KBM-7 (cell line): ENCODE measurements at places on chromosomes 11 and 22.

GRCh38 chr11:2849994-2850770 lies 35.4 kb downstream of the CDKN1C start:
- no peak for DNase-seq

GRCh38 chr11:27084518-27084917 lies 43.9 kb downstream of the BBOX1 start:
- no peak for DNase-seq

DNA sequence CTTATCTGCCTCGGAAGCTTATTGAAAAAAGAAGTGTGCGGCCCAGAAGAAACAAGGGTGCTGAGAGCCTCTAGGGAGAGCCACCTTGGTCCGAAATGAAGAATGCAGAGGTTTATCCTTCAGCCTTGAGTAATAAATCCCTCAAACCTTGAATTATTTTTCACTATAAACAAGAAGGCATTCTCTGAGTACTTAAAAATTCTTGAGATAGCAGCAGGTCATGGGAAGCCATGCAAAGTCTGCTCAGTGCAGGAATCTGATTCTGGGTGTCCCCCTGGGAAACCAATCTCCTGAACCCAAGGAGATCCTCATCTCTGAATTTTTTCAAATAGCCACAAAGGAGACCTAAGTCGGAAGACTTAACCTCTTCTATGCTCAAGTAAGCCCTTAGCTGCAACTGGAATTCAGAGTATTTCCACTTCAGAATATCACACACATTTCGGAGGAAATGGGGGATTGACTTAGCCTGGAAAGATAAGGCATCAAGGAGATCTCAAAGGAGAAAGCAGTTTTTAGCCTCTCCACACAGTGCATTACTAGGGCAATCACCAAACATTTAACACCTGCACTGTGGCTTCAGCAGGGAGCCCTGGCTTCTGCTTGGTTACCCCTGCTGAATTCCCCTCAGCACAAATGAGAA lies 365.0 kb downstream of the ETS1 start:
- DNase-seq: no peak

- no peak for DNase-seq
These were observed 30.2 kb upstream of the TMPRSS5 start for GRCh38 chr11:113736323-113736722.

- no peak for DNase-seq
These were observed 855.8 kb upstream of the LRRC4C start for GRCh38 chr11:42315267-42315666.

DNA sequence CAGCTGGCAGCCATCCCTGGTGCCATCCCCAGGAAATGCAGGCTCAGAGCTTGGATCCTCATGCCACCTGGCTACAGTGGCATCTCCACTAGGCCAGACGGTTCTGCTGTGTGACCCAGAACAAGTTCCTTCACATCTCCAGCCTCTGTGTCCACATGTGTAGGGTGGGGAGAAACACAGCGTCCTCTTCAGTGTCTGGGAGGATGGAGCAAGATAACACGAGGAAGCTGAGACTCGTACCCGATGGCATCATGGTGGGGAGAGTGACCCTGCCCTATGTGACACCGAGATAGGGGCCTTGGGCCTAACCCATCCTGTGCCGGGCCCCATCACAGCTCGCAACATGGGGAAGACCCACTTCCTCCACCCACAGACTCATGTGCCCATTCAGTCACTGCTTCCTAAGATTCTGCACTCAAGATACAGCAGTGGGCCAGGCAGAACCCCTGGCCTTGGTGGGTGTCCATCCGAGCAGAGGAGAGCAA lies 78.5 kb downstream of the MORC2 start:
- DNase-seq: no peak

DNA sequence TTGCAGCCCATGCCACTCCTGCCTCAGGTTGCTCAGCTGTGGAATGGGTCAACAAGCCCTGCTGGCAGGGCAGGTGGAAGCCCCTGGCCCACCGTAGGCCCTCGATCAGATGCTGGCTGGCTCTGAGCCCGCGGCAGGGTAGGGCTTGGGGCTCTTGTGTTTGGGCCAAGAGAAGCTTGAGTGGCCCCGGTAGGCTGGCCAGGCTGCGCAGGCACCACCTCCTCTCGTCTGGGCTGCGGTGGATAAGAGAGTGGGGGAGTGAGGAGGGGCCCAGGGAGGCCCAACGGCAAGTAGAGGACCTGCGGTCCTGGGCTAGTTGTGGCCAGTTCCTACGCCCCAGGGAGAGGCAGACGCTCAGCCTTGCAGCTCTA lies 115.2 kb downstream of the CEP164 start:
- no peak for DNase-seq

GRCh38 chr22:30968015-30968923 lies at the start of gene MORC2:
Gene MORC2, minus strand, starts transcription at chr22:30968774. Its CDS starts 885 bp downstream, at chr22:30967889.
- peak; percentile 45 for DNase-seq

DNA sequence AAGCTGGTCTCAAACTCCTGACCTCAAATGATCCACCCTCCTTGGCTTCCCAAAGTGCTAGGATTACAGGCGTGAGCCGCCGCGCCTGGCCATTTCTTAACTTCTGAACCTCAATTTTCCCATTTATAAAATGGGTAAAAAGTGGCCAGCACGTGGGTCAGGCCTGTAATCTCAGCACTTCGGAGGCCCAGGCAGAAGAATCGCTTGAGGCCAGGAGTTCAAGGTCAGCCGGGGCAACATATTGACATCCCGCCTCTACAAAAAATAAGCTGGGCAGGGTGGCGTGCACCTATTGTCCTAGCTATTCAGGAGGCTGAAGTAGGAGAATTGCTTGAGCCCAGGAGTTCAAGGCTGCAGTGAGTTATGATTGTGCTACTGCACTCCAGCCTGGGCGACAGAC lies 6.5 kb upstream of the DDX6 start:
- DNase-seq: no peak

- DNase-seq: no peak
These were observed 29.1 kb downstream of the RAB38 start for GRCh38 chr11:88146106-88146505.
